Cardiac septum (tissue), 1 donor: ENCODE measurements at places on chromosomes 3 and 15. TPM values are rescaled to one million over a fixed set of nuclear protein-coding genes. Genes with fewer than 3 reads are reported as not detected.

Gene TTLL13
- total RNA-seq, result 0.16 TPM

Gene ANKRD63
- total RNA-seq, result not detected

GRCh38 chr15:70308011-70308734 is 210.5 kb upstream of the TLE3 start:
- DNase-seq, result no peak

DNA sequence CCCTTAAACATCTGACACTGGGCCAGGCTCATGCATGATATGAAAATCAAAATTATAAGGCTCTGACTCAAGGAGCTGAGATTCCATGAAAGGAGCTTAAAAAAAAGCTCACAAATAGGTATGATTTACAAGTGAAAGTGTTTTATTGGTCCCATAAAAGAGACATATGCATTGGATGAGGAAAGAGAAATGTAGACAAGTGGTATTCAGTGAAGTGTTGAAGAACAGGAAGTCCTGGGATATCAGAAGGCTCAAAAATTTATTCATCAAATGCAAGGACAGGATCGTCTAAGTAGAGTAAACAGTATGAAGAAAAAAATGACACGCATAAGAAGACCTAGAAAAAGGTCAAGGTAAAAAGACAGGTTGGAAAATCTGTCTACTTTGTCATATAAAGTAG is 188.9 kb downstream of the CBLB start:
- DNase-seq, result no peak

- no peak for DNase-seq
These were observed 640.4 kb upstream of the ROBO1 start for GRCh38 chr3:80408030-80408721.

GRCh38 chr15:55183679-55184078 is 13.1 kb downstream of the RSL24D1 start:
- no peak for DNase-seq

- no peak for DNase-seq
These were observed 117.1 kb downstream of the MTHFS start for GRCh38 chr15:79779746-79780145.
